ENCODE measurements at places on chromosomes 12 and 14. TPM values are rescaled to one million over a fixed set of nuclear protein-coding genes. Genes with fewer than 3 reads are reported as not detected.

DNA sequence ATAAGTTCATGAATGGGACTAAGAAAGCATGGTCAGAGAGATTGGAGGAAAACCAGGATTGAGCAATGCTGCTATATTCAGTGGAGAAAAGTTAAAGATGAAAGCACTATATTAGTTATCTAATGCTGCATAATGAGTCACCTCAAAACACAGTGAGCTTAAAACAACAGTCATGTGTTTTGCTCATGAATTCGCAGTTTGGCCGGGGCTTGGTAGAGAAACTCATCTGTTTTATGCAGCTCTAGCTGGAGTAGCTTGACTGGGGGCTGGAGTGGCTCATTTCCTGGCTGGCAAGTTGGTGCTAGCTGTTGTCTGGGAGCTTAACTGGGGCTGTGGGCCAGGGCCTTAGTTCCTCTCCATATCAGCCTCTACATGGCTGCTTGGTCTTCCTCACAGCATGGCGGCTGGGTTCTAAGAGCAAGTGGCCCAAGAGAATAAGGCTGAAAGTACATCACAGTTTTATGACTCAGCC, 90.1 kb downstream of the ADCK1 start:
- no peak overlapping the region for H3K27ac ChIP-seq
- H3K36me3 ChIP-seq: no peaks in the 10 kb centered on the region
- no peak overlapping the region for H3K4me3 ChIP-seq
- DNase-seq: no peak

IQSEC3 gene
- 2.1 TPM for total RNA-seq

SLC6A13 gene
- not detected for total RNA-seq

DNA sequence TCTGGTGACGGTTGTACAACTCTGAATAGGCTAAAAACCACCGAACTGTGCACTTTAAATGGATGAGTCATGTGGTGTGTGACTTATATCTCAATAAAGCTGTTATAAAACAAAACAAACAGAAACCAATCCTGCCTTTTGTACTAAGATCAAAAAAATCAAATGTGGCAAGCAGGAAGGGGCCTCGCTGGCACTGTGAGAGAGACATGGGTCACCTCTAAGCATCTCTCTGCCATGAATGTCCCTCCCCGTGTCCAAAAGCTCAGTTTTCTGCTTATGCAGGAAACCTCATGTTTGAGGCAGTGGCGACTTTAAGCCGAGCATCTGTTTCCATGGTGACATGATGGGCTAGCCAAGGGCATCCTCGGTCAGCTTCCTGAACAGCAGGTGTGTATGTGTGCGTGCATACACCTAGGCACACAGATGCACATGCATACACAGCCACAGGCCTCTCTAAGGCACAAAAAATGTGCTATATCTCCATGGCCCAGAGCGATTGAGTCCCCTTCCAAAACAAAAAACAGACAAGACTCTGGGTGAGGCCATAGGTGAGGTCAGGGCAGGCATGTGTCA, 44.4 kb downstream of the ARL6IP4 start:
- no peaks in the 10 kb centered on the region for H3K36me3 ChIP-seq
- no peak overlapping the region for H3K27ac ChIP-seq
- no peaks in the 10 kb centered on the region for H3K27me3 ChIP-seq
- H3K4me3 ChIP-seq: no peak overlapping the region
- no peak for DNase-seq

- H3K36me3 ChIP-seq: no peaks in the 10 kb centered on the region
- no peak overlapping the region for H3K4me3 ChIP-seq
- H3K27me3 ChIP-seq: no peaks in the 10 kb centered on the region
- no peak overlapping the region for H3K27ac ChIP-seq
These were observed 353.9 kb upstream of the TBX3 start for GRCh38 chr12:115037830-115038229.

RD3L gene
- not detected for total RNA-seq

GRCh38 chr12:19498099-19498498, 58.8 kb downstream of the AEBP2 start:
- peaks cover 27% of the 10 kb centered on the region for H3K36me3 ChIP-seq
- 0 out of 2 replicates have a peak overlapping the region, but pooled peaks have one; percentile 17 for H3K27ac ChIP-seq
- DNase-seq: no peak
- H3K4me3 ChIP-seq: no peak overlapping the region
- no peaks in the 10 kb centered on the region for H3K27me3 ChIP-seq

GRCh38 chr12:28440081-28440608, 249.9 kb downstream of the CCDC91 start:
- no peak overlapping the region for H3K27ac ChIP-seq
- no peak overlapping the region for H3K4me3 ChIP-seq
- DNase-seq: no peak

DIO2 gene
- total RNA-seq: 0.17 TPM

DNA sequence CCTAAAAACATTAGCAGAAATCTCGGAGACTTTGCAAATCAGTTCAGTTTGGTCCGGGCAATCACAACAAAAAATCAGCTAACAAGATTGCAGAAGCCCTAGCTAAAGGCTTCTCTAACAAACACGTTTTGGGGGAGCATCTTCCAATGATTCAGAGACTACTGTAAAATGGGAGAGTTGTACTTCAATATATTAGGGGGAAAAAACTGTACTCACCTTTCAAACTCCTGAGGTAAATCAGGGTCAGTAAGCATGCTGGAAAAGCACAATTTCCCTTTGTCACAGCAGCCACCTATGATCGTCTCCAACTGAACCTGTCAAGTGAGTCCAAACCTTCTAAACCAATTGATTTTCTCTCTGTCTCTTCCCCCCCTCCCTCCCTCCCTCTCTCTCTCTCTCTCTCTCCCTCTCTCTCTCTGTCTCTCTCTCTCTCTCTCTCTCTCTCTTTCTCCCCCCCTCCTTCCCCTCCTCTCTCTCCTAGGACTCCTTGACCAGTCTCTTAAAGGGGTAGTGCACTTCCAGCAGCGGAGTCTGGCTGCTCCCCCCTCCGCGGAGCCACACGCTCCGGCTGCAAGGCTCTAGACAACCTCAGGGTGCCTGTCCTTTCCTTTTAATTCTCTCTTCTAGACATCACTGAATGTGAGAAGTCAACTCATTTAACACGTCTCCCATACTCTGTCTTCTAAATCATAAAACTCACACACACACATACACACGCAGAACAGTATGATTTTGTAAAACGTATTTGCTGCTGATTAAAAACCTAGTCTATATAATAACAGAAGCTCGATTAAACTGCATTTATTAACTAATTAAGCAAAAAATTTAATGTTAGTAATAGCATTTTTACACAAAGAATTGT, at the start of gene SOX5:
Gene SOX5 (minus strand): TSS at position 323 of the 862 bp plus-strand sequence. CDS start 69 bp downstream, at position 254.
- DNase-seq: peak; percentile 63
- H3K27me3 ChIP-seq: peaks cover 34% of the 10 kb centered on the region
- H3K27ac ChIP-seq: no peak within 1 kb of the TSS
- H3K36me3 ChIP-seq: no peaks in the 10 kb centered on the region
- H3K4me3 ChIP-seq: peak within 1 kb of the TSS; percentile 59
- peaks cover 7% of the 10 kb centered on the region for H3K4me1 ChIP-seq

DNA sequence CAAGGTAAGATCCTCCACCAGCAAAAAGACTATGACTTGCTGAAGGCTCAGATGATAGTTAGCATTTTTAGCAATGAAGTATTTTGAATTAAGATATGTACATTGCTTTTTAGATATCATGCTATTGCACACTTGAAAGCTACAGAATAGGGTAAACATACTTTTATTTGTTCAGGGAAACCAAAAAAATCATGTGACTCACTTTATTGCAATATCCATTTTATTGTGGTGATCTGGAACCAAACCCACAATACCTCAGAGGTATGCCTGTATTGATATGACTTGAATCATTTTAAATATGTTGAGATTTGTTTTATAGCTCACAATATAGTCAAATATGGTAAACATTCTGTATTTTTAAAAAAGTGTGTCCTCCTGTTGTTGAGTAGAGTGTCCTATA, 96.1 kb downstream of the DIO3 start:
- H3K36me3 ChIP-seq: no peaks in the 10 kb centered on the region
- H3K27me3 ChIP-seq: no peaks in the 10 kb centered on the region
- no peaks in the 10 kb centered on the region for H3K4me1 ChIP-seq
- H3K27ac ChIP-seq: no peak overlapping the region
- no peak overlapping the region for H3K4me3 ChIP-seq

LMO3 gene
- total RNA-seq: 15.1 TPM

DNA sequence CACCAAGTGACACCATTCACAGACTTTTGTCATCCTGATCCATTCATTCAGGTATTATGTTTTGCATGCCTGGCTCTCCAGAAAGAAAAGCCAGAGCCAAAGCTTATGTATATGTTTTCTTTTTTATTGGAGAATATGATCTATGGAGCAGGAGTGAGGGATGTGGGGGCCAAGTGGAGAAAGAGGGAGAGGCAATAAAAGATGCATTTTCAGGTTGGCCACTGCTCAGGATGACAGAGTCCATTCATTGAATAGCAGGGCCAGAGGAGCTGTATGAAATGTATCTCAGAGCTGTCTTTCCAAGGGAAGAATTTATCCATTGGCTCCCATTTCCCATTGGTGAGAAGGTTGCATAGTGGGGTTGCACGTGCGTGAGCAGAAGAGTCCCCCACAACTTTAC, 416.1 kb downstream of the ATP23 start:
- H3K36me3 ChIP-seq: no peaks in the 10 kb centered on the region
- H3K27me3 ChIP-seq: no peaks in the 10 kb centered on the region
- no peak for DNase-seq
- H3K27ac ChIP-seq: no peak overlapping the region
- H3K4me3 ChIP-seq: no peak overlapping the region

SRRM4 gene
- total RNA-seq: 0.63 TPM

GRCh38 chr12:109835827-109836226, 2.6 kb upstream of the TRPV4 start:
- H3K36me3 ChIP-seq: no peaks in the 10 kb centered on the region
- no peak for DNase-seq
- H3K4me3 ChIP-seq: no peak overlapping the region
- no peaks in the 10 kb centered on the region for H3K4me1 ChIP-seq
